ENCODE measurements at places on chromosomes 12 and 14.

DNA sequence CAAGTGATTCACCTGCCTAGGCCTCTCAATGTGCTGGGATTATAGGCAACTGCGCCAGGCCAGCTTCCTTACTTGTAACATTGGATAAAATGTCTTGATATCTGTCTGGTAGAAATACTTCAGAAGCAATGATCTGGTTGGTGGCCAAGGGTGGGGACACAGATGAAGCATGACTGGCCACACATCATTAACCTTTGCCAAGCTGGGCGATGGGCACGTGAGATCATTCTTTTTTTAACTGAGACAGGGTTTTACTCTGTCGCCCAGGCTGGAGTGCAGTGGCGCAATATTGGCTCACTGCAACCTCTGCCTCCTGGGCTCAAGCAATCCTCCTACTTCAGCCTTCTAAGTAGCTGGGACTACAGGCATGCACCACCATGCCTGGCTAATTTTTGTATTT lies 31.1 kb downstream of the PLEKHH1 start:
- DNase-seq: no peak

DNA sequence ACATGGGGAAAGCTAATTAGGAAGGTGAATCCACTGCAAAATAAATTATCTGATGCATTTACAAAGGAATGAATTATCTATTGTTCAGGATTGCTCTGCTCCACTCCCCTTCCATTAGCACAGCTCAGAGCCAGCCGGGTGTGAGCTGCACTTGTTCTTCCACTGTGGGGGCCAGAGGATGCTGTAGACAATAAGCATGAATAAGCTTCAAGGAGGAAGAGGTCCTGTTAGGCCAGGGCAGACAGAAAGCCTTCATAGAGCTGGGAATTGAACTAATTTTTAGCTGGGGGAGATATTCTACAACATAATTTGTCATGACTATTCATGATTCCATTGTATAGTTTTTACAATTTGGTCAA lies 137.6 kb upstream of the MAX start:
- no peak for DNase-seq

DNA sequence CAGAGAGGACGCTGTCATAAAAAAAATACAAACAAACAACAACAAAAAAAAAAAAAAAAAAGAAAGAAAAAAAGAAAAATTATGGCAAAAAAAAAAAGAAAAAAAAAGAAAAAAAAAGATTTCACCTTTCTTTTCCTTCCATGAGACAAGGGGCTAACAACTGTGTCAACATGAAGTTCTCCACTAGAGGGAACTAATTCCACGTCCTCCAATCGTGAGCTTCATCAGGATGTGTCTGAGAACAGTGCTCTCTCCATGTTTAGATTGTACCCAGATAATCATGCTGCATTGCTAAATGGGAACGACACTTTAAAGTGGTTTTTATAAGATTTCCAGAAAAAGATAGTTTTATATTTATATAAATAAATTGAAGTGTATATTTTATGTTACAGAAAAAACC lies 96.2 kb upstream of the PTPRB start:
- peak; percentile 78 for DNase-seq

- DNase-seq: no peak
These were observed 60.3 kb upstream of the VPS33A start for GRCh38 chr12:122326586-122326985.

DNA sequence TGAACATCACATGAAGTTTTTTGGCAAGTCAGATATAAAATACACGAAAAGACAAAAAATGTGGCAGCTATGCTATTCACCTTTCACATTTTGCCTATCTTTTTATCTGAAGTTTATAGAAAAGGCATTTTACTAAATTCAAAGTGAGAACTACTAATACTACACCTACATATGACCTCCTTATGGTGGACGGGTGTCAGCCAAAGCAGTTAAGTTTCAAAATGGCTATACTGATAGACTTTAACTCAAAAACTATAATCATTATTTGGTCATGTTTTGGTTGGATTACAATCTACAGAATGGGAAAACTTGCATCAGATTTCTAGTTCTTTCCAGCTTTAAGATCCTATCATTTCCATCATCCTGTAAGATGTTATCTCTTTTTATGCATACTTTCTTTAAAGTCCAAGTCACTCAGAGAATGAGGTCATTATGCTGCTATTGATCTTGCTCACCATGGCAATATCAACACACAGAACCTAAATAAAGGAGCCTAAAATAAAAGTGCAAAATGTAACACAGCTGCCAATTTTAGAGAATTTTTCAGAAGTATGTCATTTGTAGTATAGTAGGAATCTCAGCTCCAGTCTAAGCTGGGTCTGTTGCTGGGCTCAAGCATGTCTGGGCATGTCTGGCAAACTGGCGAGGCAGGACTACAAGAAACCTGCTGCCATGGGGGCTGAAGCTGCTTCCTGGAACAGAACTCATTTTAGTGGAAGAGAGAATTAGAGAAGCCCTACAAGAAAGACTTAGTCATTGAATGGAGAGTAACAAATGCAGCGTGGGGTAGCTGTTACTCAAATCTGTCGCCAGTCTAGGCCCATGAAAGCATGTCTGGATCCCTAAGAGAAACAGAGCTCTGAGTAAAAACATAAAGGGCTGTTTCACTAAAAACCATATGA lies 7.6 kb upstream of the AEBP2 start:
- DNase-seq: peak; percentile 32

DNA sequence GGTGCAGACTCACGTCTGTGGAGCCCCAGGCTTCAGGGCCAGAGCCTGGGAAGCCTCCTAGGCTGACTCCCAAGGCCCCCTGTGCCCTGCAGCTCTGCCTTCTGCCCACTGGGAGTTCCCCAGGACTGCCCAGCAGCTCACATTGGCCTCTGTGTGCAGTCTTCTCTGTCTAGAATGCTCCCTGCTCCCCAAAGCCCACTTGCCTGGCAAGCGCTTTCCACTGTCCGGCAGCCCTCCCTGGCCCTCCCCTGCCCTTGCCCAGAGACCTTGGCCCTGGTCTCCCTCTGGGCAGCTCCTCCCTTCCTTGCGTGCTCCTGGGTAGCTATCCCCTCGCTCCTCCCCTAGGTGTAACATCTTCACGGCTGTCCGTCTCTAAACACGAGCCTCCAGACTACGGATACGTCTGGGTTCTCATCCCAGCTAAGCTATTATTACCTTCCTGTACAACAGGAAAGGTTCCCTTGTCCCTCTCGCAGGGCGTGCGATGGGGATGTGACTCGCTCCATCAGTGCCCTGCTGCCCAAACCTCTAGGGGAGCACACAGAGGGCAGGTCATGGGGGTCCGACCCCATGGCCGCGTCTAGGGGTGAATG lies 325.5 kb upstream of the RTL1 start:
- no peak for DNase-seq

GRCh38 chr12:132125736-132126135 lies 18.4 kb downstream of the DDX51 start:
- DNase-seq: no peak

GRCh38 chr14:50534416-50534815 lies 2.0 kb upstream of the MAP4K5 start:
- DNase-seq: no peak

DNA sequence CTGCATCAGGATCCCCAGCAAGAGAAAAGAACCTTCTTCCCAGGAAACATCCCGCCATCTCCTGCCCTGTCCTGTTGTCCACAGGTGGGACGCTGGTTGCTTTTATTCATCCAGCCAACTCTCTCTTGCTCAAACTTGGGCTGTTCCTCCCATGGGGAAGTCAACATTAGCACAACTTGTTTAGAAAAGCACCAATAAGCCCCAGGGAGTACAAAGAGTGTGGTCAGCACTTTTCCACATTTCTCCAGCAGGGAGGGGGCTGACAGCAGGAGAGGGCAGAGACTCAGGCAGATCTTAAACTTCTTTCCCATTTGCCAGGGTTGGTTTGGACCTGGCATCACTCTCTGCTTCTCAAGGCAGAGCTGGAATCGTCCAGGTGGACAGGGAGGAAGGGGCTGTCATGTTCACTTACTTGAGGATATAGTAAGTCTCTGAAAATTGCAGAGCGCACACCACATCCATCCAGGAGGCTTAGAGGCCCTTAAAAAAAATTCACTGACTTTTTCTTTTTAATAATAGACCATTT lies 74.9 kb downstream of the RBM19 start:
- no peak for DNase-seq

DNA sequence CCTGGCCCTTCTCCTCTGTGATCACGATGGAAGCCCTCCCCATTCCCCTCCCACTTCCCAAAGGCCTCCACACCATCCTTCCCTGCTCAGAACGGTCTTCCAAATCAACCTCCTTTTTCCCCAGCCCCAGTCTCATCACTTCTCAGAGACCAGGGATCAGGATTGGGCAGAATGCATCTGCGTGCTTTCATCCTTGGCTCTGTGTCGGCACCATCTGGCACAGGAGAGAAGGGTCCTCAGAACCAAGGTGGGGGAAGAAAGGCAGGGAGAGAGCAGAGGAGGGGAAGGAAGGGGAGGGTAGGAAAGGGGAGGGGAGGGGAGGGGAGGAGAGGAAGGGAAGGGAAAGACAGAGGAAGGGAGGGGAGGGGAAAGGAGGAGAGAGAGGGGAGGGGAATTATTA lies 52.4 kb upstream of the FICD start:
- DNase-seq: no peak

- no peak for DNase-seq
These were observed 252.2 kb downstream of the SYT10 start for GRCh38 chr12:33187409-33187808.

GRCh38 chr12:11767029-11767724 lies 117.7 kb downstream of the ETV6 start:
- DNase-seq: no peak

- no peak for DNase-seq
These were observed 123.6 kb upstream of the SLC16A7 start for GRCh38 chr12:59472273-59472672.

Data from ELR (cell line).